ENCODE measurements at places on chromosomes 16 and 17.

DNA sequence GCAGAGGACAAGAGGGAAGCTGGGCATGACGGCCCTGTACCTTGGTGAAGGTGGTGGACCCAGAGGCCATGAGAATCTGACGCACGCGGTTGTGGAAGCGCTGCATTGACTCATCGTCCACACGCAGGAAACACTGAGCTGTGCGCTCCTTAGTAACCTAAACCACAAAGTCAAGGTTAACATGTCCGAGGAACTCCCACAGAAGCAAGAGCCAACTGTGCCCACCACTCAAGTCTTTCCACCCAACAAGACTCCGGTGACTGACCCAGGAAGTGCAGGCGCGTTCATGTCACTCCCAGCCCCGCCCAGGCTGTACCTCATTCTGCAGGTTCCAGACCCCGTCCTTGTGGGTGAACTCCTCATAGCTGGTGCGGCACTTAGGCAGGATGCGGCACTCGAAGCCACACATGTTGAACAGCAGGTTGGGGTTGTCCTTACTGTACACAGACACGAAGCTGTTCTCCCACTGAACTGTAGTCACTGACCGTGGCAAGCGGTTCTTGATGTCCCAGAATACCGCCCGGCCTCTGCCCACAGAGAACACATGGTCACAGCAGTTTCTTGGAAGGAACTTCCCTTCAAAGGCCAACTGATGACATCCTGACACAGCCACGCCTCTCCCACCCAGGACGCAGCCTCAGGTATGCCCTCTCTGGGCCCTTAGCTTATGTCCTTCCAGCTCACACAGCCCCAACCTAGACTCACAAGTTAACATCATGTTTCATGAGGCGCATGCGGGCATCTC is 11.5 kb downstream of the PRPF8 start:
- DNase-seq = no peak

- peak; percentile 65 for DNase-seq
Measured at GRCh38 chr16:54193665-54194333, 92.8 kb downstream of the IRX3 start.

DNA sequence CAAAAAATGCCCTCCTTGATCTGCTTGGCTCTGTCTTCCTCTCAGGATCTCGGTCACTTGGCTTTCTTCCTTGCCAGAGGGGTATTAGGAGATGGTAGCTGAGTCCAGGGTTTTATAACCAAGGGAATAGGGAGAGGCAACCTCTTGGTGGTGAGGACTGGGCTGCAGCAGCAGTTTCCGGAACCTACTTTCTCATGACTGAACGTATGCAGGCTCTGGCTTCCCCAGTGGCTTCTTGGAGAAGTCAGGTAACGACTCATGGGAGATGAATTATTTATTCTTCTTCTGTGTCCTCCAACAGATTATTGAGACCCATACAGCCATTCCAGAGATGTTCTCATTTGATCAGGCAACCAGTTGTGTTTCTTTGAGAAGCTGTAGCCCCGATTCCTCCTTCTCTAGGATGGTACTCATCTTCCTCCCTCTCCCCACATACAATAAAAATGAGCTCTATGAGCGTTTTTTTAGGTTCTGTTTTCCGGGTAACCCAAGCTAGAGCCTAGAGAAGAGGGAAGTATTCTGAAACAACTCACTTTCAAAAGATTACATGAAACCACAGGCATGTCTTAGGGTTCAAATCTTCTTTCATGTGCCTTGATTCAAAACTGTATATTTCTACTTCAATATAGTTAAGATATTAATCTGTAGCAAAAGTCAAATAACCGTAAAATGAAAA is 22.3 kb upstream of the DHX40 start:
- DNase-seq = peak; percentile 30

DNA sequence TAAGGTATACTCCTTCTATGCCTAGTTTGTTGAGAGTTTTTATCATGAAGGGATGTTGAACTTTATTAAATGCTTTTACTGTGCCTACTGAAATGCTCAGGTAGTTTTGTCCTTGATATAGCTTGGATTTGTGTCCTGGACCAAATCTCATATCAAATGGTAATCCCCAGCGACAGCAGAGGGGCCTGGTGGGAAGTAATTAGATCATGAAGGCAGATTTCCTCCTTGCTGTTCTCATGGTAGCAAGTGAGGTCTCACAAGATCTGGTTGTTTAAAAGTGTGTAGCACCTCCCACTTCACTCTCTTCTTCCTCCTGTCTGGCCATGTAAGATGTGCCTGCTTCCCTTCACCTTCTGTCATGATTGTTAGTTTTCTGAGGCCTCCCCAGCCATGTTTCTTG is 78.2 kb downstream of the KIF2B start:
- no peak for DNase-seq

DNA sequence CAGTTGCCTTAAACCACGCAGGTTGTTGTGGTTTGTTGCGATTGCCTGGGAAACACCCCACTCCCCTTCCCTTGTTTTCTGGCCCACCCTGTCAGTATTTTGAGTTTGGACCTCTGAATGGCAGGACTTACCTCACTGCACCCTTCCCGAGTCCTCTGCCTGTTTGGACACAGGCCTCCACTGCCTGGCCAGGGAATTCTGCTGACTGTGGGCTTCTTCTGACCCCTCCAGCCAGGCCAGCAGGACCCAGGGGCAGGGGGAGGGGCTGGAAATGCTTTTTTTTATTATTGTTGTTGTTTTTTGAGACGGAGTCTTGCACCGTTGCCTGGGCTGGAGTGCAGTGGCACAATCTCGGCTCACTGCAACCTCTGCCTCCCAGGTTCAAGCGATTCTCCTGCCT is 4.2 kb upstream of the MGAT5B start:
- no peak for DNase-seq

GRCh38 chr17:35486920-35487732 is 38.6 kb upstream of the SLFN13 start:
- peak; percentile 71 for DNase-seq

- DNase-seq = peak; percentile 77
Measured at GRCh38 chr17:79777894-79778503, at the start of gene CBX2. TSS of gene CBX2 (plus strand) at chr17:79778148. CDS start at chr17:79778236, 88 bp downstream.

Measured in OCI-M1 (cell line).